ENCODE measurements at places on chromosomes 16 and 17.

GRCh38 chr17:66620528-66620927, 214.4 kb upstream of the CACNG5 start:
- DNase-seq: no peak

- no peak for DNase-seq
These were observed 14.1 kb downstream of the TMEM238L start for GRCh38 chr17:10789694-10790271.

GRCh38 chr17:77480199-77480508, 339.4 kb downstream of the SEC14L1 start:
- DNase-seq: no peak

GRCh38 chr17:64355536-64356303, 34.9 kb downstream of the PECAM1 start:
- DNase-seq: no peak

GRCh38 chr17:74176546-74177001, 26.9 kb upstream of the RPL38 start:
- DNase-seq: peak; percentile 35

DNA sequence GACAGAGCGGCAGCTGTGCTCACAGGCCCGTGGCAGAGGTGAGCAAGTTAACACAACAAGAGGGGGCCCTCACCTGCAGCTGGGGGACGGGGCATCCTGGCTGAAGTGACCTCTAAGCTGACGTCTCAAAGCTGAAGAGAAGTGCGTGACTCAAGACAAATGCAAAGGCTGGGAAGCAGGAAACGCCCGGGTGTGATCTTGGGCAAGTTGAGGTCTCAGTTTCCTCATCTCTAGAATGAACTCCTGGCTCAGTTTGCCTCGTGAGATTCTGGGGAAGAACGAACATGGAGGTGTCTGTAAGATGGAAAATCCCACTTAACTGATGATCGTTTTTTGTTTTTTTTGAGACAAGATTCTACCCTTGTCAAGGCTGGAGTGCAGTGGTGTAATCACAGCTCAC, 40.1 kb upstream of the C1QL1 start:
- no peak for DNase-seq

DNA sequence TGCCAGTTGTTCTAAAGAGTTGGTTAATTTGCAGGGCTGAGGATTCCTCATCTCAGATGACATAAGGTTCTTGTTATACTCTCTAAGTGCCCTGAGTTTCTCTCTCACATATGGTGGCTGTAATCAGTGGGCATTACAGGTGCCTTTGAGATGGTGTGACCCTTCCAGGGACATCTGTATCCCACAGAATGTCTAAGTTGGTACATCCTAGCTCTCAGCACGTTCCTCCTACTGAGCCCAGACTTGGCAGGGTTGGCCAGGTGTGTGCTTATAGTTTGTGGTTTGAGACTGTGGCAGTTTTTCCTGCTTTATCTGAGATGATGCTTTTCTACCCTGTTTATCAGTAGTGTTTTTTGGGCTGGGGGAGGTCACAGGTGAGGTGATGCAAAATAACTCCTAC, 36.3 kb downstream of the SPECC1 start:
- DNase-seq: no peak

- DNase-seq: no peak
These were observed 18.1 kb upstream of the SHCBP1 start for GRCh38 chr16:46638947-46639925.

DNA sequence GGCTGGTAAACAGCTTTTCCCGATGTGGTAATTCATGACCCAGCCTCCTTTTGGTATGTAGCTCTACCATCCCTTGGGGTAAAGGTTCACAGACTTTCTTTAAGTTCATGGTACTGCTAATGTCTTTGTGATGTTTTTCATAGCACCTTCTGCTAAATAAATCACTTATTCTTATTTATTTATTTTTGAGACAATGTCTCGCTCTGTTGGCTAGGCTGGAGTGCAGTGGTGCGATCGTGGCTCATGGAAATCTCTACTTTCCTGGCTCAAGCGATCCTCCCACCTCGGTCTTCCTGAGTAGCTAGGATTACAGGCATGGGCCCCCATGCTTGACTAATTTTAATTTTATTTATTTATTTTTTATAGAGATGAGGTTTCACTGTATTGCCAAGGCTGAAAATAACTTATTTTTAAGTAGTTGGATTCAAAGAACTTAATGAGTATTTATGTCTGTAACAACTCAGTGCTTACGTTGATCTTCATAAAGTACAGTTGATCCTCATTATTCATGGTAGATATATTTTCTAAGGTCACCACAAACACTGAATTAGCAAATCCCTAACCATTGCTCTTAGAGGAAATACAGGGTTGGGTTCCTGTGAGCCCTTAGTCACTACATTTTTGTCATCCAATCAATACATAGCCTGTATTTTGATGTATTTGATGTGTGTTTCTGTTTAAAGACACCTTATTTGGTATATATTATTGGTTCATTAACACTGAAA, 97.1 kb downstream of the SHISA9 start:
- no peak for DNase-seq

DNA sequence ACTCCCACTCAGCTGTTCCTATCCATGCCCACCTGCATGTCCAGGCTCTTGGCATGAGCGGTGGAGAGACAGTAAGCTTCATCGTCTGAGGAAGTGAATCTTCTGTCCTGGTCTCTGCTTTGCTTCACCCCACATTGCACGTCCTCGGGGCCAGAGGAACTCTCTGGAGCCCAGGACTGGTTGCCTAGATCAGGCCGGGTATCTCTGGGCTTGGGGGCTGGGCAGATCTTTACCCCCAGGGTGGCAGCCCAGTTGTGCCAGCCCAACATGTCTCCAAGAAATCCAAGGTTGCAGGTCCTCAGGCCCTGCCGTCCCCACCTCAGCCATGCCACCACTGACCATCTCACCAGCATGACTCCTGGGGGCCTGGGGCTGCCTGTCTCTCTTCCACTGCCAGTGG, 58.3 kb downstream of the BEAN1 start:
- DNase-seq: no peak

- no peak for DNase-seq
These were observed 5.8 kb downstream of the ITPRIPL2 start for GRCh38 chr16:19119564-19119963.

DNA sequence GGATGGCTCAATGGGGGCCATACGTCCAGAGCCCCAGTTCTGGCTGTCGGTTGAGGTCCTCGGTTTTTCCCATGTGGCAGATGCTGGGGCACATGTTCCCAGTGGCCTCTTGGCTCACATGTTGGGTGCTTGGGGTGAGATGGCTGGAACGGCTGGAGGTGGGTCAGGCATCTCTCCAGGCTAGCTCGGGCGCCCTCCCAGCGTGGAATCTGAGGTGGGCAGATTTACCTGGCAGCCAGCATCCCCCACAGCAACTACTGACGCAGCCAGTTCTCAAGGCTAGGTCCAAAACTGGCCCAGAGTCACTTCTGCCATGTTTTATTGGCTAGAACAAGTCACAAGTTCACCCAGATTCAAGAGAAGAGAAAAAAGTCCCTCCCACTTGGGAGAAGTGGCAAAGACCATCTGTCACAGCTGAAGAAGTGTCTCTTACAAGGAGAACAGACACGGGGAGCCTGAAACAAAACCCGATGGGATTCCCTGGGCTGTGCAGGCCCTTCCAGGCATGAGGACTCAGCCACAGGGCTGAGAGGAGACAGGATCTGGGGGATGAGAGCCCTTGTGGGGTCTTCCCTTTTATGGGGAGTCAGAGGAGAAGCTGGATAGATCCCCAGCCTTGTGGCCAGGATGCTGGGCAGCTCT, 15.2 kb downstream of the ACE start:
- no peak for DNase-seq

DNA sequence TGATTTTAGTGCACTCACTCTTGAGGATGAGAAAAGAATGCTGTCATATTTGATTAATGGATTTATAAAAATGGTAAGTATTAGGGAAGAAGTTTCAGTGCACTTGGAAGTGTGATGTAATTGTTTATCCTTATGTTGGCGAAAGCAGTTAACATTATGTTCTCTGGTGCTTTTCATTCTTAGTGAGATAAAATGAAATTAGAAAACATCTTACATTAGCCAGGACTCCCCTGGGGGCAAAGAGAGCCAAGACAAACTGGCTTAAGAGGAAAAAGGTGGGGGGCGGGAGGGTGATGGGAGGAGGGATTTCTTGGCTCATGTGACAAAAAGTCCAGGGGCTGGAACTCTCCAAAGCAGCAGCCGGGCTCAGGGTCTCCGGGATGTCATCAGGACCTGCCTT, 73.2 kb downstream of the KNOP1 start:
- DNase-seq: no peak

- no peak for DNase-seq
These were observed 183.5 kb upstream of the MAF start for GRCh38 chr16:79784007-79784406.

DNA sequence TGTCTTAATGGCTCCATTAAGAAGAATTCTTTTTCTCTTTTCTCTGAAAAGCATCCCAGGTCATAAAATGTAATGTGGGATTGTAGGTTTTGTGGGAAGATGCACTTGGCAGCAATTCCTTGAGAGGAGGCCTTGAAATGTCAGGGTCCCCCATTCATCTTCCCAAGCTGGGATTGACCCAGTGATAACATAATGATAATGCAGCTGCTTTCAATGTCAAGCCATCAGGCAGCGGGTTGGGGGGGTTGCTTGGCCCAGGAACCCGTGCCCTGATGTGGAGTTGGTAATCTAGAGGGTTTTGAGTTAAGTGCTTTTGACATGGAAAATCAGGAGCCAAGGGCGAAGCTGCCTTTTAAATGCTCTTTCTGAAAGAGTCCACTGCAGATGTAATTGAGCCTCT, 484.0 kb downstream of the WWOX start:
- no peak for DNase-seq

DNA sequence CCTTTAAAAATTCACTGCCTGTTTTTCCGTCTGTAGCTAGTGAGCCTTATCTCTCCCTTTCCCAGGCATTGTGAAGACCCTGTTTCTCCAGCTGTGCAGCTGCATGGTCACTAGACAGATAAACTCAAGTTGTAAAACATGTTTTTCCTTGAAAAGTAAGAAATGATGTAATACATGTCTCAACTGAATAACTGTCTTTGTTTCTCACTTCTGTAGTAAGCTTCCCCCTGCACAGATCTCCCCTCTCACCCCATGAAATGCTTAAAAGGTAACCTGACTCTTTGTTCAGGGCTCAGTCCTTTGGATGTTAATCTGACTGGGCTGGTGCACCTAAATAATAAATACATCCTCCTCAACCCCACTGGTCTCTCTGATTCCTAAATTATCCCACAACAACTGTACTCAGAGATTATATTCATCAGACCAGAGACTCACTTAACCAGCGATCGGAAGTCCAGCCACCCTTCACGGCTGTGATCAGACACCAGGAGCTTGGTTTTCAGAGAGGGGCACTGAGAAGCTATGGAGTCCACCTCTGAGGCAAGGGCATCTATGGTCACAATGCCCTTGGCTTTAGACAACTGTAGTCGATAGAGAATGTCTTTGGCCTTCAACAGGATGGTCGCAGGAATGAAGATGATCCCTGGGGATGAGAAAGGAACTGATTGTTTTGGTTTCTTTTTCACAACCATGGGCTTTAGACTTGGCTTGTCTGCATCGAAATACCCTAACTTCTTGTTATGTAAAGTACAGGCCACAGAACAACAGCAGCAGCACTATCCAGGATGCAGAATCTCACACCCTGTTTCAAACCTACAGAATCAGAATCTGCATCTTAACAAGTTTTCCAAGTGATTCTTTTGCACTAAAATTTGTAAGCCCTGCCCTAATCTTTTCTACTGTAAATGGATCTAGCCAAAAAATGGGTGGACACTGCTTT, 15.4 kb downstream of the ACSM1 start:
- no peak for DNase-seq

DNA sequence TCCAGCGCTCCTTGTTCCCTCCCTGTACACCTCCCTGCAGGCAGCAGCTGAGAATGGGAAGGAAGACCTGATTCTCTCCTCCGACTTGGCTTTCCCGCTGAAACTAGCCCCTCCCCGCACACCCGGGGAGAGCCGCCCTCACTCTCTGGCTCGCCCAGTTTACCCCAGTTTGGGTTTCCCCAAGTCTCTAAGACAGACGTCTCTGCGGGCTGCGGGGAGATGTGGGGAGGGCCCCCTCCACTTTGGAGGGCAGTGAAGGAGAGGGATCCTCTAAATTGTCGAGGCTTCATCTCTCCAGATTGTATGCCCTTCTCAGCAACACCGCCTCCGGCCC, 797 bp downstream of the GRB7 start:
- DNase-seq: peak; percentile 35

- DNase-seq: no peak
These were observed 26.6 kb upstream of the NAGLU start for GRCh38 chr17:42509409-42509808.

- DNase-seq: no peak
These were observed at the start of gene TNK1 for GRCh38 chr17:7380855-7381683. Gene TNK1, plus strand, starts transcription at chr17:7381089. Its CDS starts 1,838 bp downstream, at chr17:7382927.

- DNase-seq: no peak
These were observed 177.4 kb downstream of the RBFOX1 start for GRCh38 chr16:7509963-7510601.

GRCh38 chr17:61299517-61300513, 99.8 kb upstream of the TBX2 start:
- no peak for DNase-seq

GRCh38 chr16:80034948-80035663, 434.6 kb upstream of the MAF start:
- DNase-seq: no peak

GRCh38 chr17:73103641-73104335, 11.3 kb upstream of the SLC39A11 start:
- DNase-seq: no peak

DNA sequence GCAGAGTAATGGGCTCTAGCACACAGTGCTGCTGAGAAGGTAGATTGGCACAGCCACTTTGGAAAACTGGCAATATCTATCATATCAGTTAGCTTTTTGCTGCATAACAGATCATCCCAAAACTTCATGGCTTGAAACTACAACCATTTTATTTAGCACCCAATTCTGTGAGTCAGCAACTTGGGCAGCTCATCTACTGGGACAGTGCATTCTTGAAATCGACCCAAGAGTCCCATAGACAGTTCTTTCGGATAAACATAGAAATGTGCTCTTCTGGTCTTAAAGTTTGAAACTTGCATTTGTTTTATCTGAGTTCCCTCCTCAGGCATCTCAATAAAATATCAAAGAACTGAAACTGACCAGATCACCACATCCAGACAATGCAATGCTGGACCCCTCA, 76.7 kb downstream of the CEP112 start:
- DNase-seq: no peak

GRCh38 chr16:19844945-19845641, 39.6 kb downstream of the GPRC5B start:
- no peak for DNase-seq

DNA sequence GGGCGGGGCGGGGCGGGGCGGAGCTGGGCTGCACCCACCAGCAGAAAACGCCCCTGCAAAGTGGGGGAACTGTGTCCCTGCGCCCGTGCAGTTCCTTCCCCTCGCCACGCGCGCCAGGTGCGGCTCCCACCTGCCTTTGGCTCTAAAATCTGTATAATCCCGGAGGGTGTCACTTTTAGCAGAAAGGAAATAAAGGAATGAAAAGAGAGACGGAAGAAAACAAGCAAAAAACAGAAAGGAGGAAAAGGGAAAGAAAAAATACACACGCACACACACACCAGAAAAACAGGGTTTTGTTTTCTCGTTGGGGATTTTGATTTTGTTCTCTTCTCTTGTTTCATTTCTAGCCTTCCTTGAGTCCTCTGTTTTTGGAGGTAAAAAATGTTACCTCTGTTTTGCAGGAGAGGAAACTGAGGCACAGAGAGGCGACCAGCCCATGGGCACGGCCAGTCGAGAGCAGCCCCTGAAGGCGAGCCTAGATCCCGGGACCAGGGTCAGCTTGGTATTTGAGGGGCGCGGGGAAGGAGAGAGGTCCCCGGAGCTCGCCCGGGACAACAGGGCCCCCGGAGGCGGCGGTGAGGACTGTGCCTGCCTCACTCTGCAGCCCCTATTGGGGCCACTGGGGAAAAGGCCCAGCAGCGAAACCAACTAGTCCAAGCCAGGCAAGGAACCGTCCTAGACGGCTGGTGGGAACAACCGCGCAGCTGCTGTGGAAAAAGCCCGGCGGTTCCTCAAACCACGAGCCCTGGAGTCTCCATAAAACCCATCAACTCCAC, 594 bp upstream of the CARHSP1 start:
- no peak for DNase-seq
